ENCODE measurements at places on chromosomes 7 and 10. TPM values are rescaled to one million over a fixed set of nuclear protein-coding genes. Genes with fewer than 3 reads are reported as not detected.
A peak's percentile ranks its signal among the peaks of the same experiment; 100 is the strongest.

GRCh38 chr7:101401390-101402080 is 38.9 kb downstream of the COL26A1 start:
- DNase-seq = no peak

GRCh38 chr7:154973381-154973780 is 29.5 kb downstream of the PAXIP1 start:
- no peak for DNase-seq

DNA sequence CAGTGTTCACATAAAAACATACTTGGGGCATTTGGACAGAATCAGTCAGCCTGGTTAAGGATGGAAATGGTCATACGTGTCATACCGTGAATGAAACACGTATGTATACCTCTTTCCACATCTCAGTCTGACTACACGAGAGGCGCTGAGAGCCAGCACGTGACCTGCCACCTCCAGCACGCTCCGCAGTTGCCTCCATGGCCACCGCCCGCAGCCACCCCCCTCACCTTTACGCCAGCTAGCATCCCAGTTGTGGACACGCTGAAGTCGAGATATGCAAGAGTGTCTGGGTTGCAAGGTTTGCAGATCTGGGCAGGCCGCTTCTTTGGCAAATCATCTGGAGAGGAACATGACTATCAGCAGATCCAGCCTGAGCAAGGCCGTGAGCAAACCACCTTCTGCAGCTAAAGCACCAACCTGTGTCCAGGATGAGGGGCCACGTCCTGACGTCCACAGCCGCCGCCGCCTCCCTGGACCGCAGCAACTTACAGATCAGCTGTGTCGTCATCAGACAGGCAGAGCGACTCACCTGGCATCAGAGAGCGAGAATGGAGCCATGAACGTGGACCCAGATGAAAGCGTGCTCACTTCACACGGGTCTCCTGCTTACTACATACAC is 209.4 kb downstream of the ZMYND11 start:
- no peak for DNase-seq

DNA sequence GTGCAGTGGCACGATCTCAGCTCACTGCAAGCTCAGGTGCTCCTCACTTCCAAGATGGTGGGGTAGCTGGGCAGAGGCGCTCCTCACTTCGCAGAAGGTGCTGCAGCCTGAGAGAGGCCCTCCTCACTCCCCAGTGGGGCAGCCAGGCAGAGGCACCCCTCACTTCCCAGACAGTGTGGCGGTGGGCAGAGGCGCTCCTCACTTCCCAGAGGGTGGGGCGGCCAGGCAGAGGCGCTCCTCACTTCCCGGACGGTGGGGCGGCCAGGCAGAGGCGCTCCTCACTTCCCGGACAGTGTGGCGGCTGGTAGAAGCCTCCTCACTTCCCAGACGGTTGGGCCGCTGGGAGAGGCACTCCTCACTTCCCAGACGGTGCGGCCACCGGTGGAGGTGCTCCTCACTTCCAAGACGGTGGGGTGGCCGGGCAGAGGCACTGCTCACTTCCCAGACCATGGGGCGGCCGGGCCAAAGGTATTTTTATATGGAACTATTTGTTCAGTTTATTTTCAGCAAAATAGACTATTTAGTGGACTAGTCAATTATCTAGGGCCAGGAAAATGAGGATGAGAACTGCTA is 57.7 kb upstream of the PPP1R9A start:
- DNase-seq = no peak

DNA sequence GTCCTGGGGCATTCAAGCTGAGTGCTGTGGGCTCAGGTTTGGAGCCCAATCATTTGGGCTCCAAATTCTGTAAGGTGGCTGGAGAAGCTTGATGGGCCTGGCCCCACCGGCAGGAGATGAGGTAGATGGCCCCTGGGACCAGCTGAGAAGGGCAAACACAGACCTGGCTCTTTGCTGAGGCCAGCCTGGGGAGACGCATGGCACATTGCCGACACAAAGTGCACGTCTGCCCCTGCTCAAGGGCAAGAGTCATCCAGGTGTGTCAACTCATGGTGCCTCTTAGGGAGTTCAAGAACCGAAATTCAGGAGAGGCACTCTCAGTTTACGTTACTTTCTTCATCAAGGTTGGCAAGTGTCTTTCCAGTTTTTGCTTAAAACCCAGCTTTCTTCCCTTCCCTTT is 227.5 kb downstream of the LRMDA start:
- no peak for DNase-seq

ITGB8 gene
- total RNA-seq = 66.1 TPM

- DNase-seq = no peak
These were observed 11.5 kb upstream of the SH2D4B start for GRCh38 chr10:80526218-80526617.

DNA sequence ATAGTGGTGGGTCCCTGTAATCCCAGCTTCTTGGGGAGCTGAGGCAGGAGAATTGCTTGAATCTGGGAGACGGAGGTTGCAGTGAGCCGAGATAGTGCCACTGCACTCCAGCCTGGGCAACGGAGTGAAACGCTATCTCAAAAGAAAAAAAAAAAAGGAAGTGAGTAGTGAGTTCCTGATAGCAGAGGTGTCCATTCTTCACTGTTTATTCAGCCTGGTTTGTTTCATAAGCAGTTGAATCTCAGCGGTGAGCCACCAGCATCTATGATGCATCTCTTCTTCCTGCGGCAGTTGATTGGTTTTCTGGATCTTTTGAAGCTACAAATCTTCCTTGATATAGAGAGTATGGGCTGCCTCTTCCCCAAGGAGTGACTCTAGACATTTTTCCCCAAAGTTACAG is 316.1 kb upstream of the MTPN start:
- DNase-seq = no peak

NEURL1 gene
- 0.13 TPM for total RNA-seq

- DNase-seq = peak; percentile 93
These were observed 1.0 kb upstream of the EPHB6 start for GRCh38 chr7:142853739-142854371.

DNA sequence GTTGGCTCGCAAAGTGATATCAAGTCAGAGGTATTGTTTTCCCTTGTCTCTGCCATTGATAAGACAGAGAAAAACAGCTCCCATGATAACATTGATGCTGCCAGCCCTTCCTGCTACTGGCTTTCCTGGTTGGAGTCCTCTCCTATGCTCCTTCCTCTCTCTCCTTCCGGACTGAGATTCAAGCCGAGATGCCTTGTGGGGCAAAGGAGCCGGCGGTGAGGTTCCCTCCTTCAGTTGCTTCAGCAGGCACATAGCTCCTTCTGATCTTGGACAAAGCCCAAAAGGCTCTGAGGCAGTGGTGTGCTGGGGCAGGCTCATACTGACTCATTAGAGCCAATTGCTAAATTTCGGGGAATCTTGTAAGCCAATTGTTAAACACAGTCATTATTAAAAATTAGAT is 8.8 kb upstream of the ZCCHC24 start:
- DNase-seq = peak; percentile 87

CYP3A5 gene
- total RNA-seq = 102 TPM

PDZD8 gene
- 26.8 TPM for total RNA-seq

OPN4 gene
- total RNA-seq = 0.80 TPM

DNA sequence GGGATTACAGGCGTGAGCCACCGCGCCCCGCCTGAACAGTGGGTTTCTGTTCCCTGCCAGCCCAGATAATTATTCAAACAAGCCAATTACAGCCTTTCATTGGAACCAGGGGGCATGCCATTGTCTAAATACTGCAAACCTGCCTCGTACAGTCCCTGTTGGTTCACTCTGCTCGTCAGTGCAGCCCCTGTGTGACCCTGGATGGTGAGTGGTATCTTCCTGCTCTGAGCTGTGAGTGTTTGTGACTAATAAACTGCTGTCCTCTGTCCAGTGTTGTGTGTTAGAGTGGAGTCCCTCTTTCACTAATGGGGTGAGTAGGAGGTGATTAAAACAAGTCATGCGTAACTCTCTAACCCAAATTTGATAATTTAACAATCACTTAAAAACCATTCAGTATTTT is 176.5 kb upstream of the FAM3C start:
- DNase-seq = no peak

DNA sequence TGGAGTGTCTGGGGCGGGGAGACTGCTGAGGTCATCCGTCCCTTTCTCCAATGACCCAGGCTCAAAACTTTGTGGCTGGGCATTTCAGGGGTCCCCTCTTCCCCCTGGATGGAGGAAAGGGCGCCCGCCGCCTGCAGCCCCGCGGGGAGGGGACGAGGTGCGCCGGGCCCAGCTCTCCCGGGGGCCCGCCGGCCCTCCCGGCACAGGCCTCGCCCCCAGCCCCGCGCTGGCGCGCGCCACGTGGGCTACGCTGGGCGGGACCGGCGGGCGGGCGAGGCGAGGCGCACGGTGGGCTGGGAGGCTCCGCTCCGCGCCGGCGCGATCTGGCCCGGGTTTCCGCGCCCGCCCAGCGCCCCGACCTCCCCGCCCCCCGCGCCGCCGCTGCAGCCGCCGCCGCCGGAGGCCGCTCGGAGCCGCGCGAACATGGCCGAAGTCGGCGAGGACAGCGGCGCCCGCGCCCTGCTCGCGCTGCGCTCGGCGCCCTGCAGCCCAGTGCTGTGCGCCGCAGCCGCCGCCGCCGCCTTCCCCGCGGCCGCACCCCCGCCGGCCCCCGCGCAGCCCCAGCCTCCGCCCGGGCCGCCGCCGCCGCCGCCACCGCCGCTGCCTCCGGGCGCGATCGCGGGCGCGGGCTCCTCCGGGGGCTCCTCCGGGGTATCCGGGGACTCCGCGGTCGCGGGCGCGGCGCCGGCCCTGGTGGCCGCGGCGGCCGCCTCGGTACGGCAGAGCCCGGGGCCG is at the start of gene FOXK1:
Gene FOXK1 (plus strand): TSS at position 410 of the 735 bp plus-strand sequence. CDS start 14 bp downstream, at position 424.
- DNase-seq = peak; percentile 93

DNA sequence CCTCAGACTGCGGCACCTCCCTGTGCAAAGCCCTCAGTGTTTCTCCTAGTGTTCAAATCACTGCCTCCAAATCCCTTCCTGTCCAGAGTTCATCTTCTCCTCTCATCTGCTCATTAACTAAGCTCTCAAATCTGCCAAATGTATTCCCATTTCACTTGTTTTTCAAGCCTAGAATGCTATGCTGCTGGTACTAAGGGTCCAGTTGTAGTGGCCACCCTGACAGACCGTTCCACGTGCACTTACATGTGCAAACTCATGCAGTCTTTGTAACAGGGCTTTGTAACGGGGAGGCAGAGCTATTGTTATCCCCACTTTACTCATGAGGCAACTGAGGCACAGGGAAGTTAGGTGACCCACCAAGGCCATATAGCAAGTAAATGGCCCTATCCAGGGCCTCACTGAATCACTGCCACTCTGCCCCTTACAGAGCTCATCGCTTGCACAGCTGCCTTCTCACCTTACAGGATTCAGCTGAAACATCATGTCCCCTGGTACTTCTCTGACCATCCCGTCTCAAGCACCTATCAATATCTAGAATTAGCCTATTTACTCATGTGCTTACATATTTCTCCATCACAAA is 153.0 kb upstream of the PDE1C start:
- peak; percentile 57 for DNase-seq

DNA sequence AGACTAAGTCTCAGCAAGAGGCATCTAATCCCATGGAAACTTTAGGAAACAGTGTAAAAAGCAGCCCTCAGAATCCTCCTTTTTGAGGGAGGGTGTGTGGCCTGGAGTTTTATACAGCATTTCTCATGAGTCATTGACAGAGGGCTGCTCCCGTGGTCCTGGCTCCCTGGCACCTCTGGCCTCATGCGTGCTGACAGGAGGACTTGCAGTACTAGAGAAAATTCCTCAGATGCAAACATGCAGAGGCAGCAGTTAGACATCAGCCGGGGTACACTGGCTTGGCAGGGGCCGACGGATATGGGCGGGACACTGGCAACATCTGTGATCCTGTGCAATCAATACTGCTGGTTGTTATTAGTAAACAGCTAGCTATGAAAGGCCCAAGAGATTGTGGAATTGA is 925.1 kb upstream of the CELF2 start:
- DNase-seq = peak; percentile 76

- no peak for DNase-seq
These were observed 96.4 kb downstream of the MKI67 start for GRCh38 chr10:128029731-128030369.

DNA sequence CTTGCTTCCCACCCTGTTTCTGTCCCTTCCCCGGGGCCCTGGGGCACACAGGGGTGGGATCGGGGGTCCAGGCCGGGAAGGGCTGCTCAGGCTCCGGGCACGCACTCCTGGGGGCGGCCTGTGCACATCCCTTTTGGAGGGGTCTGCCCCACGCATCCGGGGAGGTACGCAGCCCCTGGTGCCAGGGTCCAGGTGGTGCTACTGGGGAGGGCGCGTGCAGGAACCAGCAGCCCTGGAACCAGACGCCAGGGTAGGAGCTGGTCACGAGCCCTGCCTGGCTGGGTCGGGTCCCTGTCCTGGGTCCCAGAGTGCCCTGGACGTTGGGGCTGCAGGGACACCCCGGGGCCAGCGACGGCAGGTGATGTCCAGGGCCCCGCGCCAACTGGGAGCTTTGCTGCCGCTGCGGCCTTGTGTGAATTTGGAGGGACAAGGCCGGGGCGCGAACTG is 53.4 kb downstream of the GLRX3 start:
- DNase-seq = peak; percentile 87

DENND2A gene
- 2.5 TPM for total RNA-seq

DNA sequence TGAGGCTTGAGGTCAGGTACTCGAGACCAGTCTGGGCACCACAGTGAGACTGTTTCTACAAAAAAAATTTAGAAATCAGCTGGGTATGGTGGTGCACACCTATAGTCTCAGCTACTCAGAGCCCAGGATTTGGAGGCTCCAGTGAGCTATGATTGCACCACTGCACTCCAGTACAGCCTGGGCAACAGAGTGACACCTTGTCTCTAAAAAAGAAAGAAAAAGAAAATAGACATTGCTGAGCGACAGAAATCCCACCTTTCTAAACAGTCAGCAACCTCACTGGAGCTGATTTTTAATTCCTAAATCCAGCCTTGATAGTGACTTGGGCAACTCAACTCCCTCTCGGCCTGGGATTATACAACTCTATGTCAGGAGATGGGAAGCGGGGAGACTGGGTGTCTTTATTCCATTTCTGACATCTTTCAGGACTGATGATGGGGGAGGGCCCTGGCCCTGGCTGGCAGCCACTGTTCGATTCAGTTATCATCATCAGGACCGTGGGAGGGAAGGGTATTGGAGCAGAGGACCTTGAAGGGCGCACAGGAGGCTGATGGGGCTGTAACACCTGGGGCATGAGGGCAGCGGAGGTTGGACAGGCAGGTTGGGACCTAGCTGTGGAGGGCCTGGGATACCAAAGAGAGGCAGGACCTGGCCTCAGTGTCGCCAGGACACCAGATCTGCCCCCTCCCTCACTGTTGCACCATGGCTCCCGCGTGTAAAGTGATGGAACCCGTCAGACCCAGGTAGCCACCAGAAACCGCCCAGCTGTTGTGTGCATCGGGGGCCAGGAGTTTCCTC is 14.7 kb downstream of the HSPB1 start:
- DNase-seq = no peak

DNA sequence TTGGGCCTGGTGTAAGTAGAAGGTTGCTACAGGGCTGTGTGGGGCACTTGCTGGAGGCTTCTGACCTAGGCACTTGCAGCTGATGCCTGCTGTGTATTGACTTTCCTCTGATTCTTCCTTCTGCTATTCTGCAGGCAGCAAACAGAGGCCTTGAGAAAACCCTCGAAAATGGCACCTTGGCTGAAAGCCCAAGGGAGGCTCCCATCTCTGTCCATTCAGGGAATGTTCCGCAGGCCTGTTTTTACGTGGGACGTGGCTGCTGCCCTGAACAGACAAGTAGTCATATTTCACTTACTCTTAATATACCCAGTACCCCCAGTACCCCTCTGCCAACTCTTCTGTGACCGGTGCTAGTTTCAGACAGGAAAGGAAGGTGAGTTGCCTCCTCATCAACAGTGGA is 664.7 kb downstream of the INHBA start:
- DNase-seq = no peak

GRCh38 chr7:17022920-17023319 is 141.1 kb upstream of the AGR3 start:
- DNase-seq = no peak

SLC18A3 gene
- total RNA-seq = not detected
